ENCODE measurements at places on chromosomes 2 and 18.

DNA sequence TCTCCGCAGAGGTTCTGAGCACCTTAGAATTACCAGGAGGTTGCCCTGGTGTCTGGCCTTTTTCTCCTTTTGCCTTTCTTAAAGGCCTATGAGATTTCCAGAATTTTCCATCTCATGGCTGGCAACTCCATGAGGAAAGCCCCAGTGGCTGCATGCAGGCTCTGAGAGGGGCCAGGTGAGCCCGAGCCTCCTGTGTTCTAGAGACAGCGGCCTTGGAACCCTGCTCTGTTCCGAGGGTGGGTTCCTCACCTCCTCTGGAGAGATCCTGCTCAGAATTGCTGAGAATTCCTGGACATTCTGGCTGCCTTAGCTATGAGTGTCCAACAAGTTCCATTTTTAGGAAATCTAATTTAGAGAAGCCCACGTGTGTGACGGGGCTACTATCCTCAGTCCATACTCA lies 35.7 kb upstream of the HPCAL1 start:
- DNase-seq = no peak

- DNase-seq = no peak
Observed at GRCh38 chr2:138867341-138867740, 87.2 kb upstream of the NXPH2 start.

GRCh38 chr2:225465827-225466226 lies 66.3 kb downstream of the NYAP2 start:
- no peak for DNase-seq

DNA sequence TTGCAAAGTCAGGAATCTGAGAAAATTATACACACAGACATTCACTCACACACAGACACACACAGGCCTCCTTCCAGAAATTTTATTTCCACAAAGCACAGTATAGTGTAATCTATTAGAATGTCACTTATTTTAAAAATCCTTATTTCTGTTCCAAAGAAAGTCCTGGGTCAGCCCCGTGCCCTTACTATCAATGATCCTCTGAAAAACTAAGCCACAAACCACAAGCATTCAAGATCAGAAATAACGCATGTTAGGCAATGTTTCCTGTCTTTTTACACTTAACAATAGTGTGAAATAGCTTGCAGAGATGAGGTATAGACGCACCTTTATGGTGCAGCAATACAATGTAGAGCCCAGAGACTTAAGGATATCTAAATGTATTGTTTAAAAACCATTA lies 25.8 kb downstream of the TBC1D8 start:
- peak; percentile 42 for DNase-seq

GRCh38 chr2:5982903-5983265 lies 290.7 kb downstream of the SOX11 start:
- no peak for DNase-seq

DNA sequence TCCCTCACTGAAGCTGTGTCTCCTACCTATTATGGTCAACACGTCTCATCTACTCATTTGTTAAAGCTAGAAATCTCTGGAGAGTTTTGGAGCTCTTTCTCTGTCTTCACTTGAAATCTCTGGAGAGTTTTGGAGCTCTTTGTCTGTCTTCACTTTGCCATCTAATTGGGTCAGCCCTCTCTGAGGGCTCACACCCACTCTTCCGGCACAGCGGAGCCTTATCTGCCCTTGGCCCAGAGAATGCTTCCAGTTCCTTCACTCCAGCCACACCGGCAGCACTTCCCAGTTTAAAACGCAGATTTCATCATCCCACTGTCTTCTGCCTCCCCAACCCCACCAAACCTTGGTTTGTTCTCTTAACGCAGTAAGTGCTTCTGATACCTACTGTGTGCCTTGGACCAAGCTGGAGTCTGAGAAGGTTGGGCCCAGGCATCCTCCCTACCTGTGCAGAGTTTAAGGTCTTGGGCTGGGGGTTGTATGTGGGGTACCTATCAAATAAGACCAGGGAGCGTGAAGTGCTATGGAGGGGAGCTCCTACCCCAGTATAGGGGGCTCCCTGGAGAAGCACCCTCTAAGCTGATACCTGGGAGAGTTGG lies 5.0 kb downstream of the HPCAL1 start:
- DNase-seq = no peak

DNA sequence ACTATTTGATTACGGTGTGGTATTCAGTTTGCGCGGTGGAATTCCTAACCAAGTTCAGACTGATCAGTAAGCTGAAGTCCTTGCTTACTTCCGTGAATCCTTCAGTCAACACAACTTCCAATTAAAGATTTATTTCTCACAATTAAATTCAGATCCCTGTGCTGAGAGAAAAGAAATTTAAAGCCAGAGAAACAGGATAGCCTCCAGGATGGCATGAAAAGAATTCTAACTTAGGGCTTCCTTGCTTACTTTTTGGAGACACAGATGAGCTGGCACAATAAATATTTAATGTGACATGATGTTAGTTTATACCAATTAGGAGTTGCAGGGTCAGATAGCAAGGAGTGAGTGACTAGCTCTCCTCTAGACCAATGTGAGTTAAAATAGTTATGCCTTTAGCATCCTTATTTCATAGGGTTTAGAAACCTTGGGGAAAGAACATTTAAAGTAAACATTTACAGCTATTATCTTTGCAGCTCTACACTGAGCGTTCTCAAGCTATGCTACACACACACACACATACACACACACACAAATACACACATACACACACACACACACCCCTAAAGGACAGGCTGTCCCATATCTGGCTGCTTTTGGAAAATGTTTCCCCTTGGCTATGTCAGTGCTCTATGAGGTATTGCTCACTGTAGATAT lies 151.0 kb downstream of the TRIB2 start:
- DNase-seq = no peak

- DNase-seq = no peak
Observed at GRCh38 chr2:12796657-12797056, 79.9 kb downstream of the TRIB2 start.

DNA sequence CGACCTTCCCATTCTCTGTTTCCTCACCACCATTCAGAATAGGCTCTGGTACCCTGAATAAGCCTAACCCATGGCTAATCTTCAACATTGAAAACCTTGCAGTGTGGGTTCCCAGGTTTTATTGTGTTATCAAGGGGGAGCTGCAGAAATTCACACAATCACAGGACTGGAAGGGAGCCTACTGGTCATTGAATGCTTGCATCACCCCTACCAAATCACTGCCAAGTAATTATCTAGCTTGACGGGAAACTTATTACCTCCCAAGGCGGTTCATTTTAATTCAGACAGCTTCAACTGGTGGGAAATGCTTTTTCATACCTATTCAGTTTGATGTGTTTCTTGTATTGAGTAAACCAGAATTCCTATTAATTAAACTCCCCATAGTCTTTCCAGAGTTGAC lies 33.6 kb upstream of the EFEMP1 start:
- no peak for DNase-seq

GRCh38 chr2:216985658-216986141 lies 125.8 kb upstream of the TNP1 start:
- DNase-seq = no peak

DNA sequence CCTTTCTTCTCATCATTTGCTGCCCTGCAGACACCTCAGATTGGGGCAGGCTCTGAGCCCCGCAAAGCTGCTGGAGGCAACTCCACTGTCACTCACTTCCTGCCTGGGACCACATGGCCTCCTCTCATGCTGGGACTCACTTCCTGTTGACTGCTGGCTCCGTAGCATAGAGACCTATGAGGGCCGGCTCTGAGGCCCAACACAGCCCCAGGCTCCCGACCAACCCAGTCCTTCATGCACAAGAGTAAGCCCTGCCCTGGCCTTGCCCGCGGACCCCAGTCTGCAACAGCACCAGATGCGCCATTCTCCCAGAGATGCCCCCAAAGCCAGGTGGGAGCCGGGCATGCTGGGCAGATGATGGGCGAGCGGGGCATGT lies 55.7 kb downstream of the DNMT3A start:
- peak; percentile 56 for DNase-seq

GRCh38 chr2:110717734-110718133 lies 14.6 kb upstream of the ACOXL start:
- DNase-seq = no peak

DNA sequence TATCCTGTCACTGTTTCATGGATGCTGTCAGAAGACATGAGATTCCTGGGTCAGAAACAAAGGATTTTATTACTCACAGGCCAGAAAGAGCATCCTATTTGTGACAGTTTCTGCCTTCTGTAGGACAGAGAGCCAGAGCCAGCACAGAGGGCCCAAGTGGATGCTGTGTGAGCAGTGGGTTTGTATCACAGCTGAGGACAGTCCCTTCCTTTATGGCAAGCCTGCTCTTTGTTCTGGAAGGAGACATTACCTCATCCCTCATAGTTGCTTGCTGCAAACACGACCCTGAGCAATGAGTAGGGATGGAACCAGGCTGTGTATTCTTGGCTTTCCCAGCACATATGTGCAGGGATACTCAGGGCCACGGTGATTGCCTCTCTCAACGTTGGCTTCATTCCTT lies 41.6 kb downstream of the ARHGEF4 start:
- DNase-seq = no peak

- no peak for DNase-seq
Observed at GRCh38 chr2:222039821-222040220, 259.0 kb downstream of the PAX3 start.

- no peak for DNase-seq
Observed at GRCh38 chr2:225488743-225489142, 89.2 kb downstream of the NYAP2 start.

DNA sequence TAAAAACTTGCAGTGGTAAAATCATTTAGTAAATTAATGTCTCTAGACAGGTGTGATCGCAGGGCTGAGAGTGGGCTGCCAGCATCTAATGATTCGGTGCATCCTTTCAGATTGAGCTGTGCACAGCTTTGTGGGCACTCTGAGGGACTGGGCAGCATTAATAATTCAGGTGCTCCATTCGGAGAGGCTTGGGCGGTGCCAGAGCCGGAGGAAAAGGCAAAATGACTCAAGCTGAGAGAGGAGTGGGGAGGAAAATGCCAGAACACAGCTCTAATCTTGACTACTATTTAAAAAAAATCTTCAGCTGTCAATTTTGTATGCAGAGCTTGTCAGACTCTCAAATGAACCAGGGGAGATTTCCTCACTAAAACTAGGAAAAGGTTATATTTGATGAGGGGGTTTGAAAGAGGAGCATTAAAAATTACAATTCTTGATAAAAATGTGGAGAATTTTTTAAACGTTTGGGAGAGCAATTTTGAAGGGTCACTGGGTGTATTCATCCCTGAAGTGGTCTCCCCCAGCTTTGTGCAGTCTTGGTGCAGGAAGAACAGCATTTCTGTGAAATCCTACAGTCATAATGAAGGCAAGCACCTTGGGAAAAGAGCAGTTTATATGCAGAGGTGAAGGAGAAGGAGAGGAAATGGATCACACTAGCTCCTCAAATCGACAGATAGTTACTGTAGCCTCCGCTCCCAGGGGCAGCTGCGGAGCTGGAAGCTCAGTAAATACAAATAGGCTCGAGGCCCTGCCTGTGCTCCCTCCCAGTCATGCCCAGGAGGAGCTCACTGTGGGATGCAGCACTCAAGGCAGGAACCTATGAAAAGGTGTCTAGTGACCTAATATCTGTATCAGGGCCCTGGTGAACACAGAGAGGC lies 535.4 kb upstream of the RAB6C start:
- DNase-seq = no peak

DNA sequence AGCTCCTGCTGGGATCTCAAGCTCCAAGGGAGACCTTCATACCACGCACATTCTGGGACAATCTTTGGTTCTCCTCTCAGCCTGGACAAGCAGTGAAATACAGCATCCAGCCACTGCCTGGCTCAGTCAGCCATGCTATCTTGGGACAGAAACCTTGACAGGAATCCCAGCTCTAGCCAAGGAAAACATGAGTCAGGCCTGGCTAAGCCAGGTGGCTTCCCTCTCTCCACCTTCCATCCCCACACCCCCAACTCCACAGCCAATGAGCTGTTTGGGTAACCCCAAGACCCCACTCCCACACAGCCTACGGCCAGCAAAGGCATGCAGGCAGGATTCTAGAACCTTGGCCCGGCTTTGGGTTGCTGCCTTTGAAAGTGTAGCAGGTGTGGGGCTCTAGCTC lies 64.9 kb downstream of the MCFD2 start:
- peak; percentile 32 for DNase-seq

GRCh38 chr2:200782251-200782650 lies 29.5 kb upstream of the BZW1 start:
- no peak for DNase-seq

- DNase-seq = peak; percentile 75
Observed at GRCh38 chr2:12452185-12452584, 264.6 kb upstream of the TRIB2 start.

DNA sequence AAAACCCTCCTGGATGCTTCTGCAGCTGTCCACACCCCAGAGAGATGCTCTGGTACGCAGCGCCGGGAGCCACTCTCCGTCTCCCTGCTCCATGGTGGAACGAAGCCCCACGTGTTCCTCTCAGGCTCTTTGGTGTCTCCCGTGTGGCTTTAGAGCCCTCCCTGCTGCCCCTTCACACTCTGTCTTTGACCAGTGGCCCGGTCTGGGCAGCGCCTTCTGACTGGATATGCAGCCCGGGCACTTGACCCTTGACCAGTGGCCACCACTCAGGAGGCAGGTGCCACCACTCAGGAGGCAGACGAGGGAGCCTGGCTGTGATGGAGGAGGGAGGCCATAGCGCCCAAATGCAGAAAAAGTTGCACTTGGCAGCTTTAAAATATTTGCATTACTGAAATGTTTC lies 214.5 kb upstream of the SALL3 start:
- DNase-seq = no peak

DNA sequence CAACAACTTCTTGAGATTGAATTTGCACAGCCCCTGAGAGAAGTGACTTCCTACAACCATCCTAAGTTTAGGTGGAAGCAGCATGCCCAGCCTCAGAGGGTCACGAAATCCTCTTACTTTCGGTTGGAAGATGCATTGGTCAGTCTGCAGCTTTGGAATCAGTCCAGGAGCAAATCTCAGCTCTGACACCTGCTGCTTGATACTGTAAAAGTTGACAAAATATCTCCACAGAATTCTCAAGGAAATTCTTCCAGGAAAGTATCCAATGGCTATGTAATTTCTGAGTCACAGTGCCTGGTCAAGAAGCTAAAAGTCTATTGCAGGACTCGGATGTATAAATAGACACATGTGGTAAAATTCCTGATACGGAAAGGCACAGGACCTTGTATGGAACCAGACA lies 414.5 kb upstream of the GYPC start:
- DNase-seq = no peak

GRCh38 chr2:58981237-58981636 lies 740.1 kb upstream of the FANCL start:
- no peak for DNase-seq

GRCh38 chr2:50789741-50790140 lies 242.2 kb downstream of the NRXN1 start:
- DNase-seq = no peak
